ENCODE measurements at places on chromosomes 5 and 9.

GRCh38 chr9:757246-757881, 84.1 kb upstream of the DMRT1 start:
- no peak overlapping the region for H3K4me3 ChIP-seq
- H3K27ac ChIP-seq: no peak overlapping the region
- H3K4me1 ChIP-seq: peaks cover 24% of the 10 kb centered on the region
- H3K36me3 ChIP-seq: no peaks in the 10 kb centered on the region
- peak; percentile 67 for DNase-seq
- no peaks in the 10 kb centered on the region for H3K27me3 ChIP-seq

GRCh38 chr5:104774372-104774771, 1211.8 kb upstream of the NUDT12 start:
- no peak for DNase-seq
- no peaks in the 10 kb centered on the region for H3K27me3 ChIP-seq
- no peak overlapping the region for H3K27ac ChIP-seq
- H3K36me3 ChIP-seq: no peaks in the 10 kb centered on the region

DNA sequence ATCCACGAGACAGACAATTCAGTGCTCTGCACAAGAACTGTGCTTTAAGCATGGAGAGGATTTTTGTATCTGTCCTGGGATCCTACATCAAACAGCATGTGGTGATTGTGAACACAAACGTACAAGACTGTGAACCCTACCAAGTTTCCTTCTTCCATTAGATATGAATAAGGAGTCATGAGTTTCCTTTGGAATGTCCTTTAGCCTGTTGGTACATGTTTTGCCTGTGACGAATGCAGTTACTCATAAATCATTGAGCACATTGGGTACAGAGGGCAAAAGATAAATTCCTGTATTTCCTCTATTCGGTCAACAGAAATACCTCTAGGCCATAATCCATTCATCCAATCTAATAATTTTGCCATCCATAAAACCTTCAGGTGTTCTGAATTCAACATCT, 61.5 kb downstream of the FXN start:
- no peak overlapping the region for H3K4me3 ChIP-seq
- DNase-seq: peak; percentile 93
- H3K36me3 ChIP-seq: no peaks in the 10 kb centered on the region

DNA sequence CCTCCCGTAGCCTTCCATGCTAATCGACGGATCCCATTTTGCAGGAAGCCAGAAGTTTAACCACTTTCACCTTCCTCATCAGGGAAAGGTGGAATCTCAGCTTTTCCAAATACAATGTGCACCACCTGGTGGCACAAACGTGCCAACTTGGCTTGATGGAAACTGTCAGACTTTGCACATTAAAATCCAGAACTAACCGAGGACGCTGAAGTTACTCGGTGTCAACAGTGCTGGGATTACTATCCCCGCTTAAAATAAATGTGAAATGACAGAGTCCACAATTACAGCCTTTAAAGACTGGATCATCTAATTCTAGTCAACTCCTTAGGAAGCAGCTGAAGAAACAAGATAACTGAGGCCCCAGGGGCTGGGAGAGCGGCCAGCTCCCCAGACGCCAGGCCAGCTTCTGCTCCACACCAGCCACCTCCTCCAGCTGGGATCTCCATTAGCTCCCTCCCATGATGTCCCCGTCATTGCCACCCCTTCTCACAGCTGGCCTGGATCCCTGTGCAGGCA, 50.1 kb upstream of the RETREG1 start:
- no peak overlapping the region for H3K4me3 ChIP-seq
- H3K27ac ChIP-seq: no peak overlapping the region
- peaks cover 5% of the 10 kb centered on the region for H3K4me1 ChIP-seq
- no peaks in the 10 kb centered on the region for H3K27me3 ChIP-seq
- DNase-seq: peak; percentile 64

DNA sequence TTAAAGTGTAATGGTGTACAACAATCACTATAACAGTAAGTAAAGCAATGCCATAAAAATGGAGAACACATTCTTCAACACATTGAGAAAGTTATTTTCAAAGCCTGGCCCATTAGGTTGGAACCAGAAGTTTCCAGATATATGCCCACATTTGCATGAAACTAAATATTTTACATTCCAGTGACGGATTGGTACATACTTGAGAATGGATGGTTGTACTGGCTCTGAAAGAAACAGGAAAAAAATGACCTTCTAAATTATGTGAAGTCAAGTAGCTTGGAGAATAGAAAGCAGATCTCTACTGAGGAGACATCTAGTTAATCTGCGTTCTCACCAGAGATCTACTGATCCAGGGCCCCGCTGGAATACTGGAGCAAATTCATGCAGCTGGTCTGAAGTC, 1037.0 kb downstream of the NR2F1-AS1 start:
- no peaks in the 10 kb centered on the region for H3K4me1 ChIP-seq
- no peak for DNase-seq
- H3K27ac ChIP-seq: no peak overlapping the region
- no peak overlapping the region for H3K4me3 ChIP-seq

DNA sequence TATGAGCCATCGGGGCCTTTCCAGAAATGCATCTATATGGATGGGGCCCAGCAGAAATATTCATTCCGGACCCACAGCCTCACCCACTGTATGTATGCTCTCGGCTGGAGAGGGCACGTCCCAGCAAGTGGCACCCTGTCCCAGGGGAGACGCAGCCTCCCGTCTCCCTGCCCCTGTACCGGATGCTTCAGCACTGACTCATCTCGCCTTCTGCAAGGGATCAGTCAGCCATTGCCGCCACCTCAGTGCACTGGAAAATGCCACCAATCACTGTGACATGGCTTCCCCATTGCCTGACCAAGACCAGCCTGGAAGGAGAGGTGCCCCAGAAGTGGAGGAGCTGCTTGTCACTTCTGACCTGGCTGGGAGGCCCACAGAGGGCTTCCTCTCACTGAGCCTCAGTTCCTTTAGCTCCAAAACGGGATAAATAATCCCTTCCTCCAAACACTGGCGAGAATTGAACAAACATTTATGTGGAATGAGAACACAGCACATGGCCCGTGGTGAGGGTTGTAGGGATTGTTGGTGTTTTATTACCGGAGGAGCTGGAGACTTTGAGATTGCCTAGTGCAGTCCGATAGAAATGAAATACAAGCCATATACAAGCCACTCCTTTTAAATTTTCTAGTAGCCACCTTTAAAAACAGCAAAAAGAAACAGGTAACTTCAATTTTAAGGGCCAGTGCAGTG, 43.9 kb upstream of the ORM1 start:
- H3K27ac ChIP-seq: no peak overlapping the region
- peaks cover 2% of the 10 kb centered on the region for H3K4me1 ChIP-seq
- no peaks in the 10 kb centered on the region for H3K27me3 ChIP-seq
- H3K4me3 ChIP-seq: no peak overlapping the region
- H3K36me3 ChIP-seq: no peaks in the 10 kb centered on the region

- no peak overlapping the region for H3K4me3 ChIP-seq
- no peaks in the 10 kb centered on the region for H3K4me1 ChIP-seq
- DNase-seq: no peak
- H3K27me3 ChIP-seq: no peaks in the 10 kb centered on the region
- H3K27ac ChIP-seq: no peak overlapping the region
Observed at GRCh38 chr9:34065541-34065940, 16.9 kb upstream of the UBAP2 start.

DNA sequence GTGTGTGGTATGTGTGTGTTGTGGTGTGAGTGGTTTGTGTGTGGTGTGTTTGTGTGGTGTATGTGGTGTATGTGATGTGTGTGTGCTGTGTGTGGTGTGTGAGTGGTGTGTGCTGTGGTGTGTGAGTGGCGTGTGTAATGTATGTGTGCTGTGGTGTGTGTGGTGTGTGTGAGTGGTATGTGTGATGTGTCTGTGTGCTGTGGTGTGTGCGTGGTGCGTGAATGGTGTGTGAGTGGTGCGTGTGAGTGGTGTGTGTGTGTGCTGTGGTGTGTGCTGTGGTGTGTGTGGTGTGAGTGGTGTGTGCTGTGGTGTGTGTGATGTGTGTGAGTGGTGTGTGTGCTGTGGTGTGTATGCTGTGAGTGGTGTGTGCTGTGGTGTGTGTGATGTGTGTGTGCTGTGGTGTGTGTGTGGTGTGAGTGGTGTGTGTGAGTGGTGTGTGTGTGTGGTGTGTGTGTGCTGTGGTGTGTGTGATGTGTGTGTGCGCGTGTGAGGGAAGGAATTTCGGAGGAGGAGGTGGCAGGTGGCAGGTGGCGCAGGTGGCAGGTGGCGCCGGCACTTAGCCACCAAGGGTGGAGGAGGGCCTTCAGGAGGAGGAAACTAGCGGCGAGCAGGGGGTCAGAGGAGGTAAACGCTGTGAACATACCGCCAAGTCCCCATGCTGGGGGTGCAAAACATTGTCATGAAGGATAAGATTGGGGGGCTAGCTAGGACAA, 191.8 kb downstream of the MELK start:
- no peaks in the 10 kb centered on the region for H3K36me3 ChIP-seq
- H3K27me3 ChIP-seq: no peaks in the 10 kb centered on the region
- H3K27ac ChIP-seq: no peak overlapping the region
- no peaks in the 10 kb centered on the region for H3K4me1 ChIP-seq
- no peak for DNase-seq
